GM04504 (cell line): ENCODE measurements at places on chromosomes 3 and 15.

GRCh38 chr3:24540821-24541220, 46.2 kb upstream of the THRB start:
- DNase-seq = no peak

DNA sequence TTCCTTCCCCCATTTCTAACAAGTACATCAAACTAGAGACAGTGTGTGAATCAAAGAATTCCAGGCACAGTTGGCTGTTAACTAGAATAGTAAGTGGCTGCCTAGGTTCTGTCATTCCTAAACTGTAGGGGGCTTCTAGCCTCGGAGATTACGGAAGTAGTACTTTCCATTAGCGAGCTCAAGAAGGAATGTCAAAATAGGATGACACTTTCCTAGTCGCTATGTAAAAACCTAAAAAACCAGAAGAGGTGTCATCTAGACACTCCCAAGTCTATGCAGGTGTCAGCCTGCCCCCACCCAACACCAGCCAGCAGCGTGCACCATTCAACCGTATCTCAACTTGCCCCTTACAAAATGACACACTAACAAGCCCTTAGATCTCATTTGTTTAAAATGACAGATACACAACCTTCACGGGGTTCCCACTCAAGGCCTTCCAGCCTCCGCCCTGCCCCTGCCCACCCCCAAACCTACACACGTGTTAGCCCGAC, 874 bp downstream of the INO80 start:
- DNase-seq = peak; percentile 5

- no peak for DNase-seq
These were observed 558.5 kb downstream of the FOXP1 start for GRCh38 chr3:71025010-71025409.

DNA sequence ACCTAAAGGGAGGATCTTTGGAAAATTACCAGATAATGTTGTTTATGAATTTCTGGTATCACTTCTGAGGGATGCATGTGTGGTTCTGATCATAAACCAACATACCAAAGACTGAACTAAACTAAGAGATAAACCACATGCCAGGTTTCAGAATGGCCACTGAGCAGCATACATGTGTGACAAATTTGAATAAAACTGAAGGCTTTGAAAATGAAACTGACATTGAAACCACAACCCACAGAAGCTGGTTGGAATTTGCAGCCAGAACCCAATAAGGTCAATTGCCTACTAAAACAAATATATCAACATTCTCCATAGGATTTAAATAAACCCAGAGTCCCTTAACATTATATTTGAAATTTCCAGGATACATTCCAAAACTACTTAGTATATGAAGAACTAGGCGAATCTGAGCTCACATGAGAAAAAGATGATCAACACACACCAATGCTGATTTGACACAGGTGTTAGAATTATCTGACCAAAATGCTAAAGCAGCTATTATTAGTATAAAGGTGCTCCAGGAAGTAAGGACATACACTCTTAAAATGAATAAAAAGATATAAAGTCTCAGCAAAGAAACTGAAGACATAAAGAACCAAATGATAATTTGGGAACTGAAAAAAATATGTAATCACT, 125.0 kb downstream of the ZNF280D start:
- no peak for DNase-seq

GRCh38 chr3:27935492-27935891, 213.4 kb upstream of the EOMES start:
- no peak for DNase-seq

GRCh38 chr3:179872842-179873241, 163.9 kb downstream of the PEX5L start:
- DNase-seq = no peak

GRCh38 chr3:152609891-152610290, 225.0 kb upstream of the P2RY1 start:
- no peak for DNase-seq

- DNase-seq = no peak
These were observed 59.4 kb downstream of the GABRB3 start for GRCh38 chr15:26713498-26713897.

DNA sequence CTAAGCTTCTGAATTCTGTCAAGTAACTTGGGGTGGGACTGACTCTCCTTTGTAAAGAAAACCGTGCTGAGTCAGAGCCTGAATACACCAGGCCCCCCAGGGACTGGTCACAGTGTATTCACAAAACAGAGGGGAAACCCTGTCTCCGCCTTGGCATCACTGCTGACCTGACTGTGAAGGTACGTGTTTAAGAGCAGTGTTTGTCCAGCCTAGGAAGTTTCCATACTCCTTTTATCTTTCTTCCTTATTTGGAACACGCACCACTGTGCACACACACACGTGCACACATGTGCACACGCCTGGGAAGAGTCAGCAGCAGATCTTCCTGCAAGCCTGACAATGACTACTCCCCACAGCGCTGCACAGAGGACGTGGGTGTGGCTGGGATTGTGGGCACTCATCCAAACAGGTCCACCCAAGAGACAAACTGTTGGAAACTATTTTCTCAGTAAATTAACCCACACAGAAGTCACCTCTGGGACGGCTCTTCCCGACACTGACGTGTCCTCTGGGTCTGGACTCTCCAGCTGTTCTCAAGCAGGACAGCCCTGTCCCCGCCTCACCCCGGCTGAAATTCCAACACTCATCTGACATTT, 87.7 kb downstream of the ATP10A start:
- DNase-seq = peak; percentile 84

DNA sequence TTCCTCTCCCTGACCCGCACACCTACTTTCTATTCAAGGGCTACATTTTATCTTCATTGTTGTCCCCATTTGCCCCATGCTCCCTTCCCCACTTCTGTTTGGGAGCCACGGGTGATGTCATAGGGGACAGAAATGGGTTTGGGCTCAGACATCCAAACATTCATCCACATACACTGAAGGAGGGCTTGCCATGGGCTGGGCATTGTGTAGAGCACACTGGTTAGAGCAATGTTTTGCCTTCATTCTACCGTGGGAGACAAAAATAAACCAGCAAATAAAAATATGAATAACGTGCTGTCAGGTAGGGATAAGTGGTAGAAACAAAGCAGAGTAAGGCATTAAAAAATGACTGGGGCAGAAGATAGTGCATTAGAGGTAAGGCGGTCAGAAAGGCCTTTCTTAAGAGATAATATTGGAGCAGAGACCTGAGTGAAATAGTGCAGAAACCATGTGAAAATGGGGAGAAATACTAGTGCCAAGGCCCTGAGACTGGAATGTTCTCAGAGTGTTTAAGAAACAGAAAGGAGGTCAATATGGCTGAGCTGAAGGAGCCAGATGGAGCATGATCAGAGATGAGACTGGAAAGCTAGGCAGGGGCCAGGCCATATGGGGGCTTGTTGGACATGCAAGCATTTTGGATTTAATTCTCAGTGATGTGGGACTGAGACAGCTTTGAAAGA, 40.9 kb upstream of the CLSTN2 start:
- DNase-seq = no peak
